ENCODE measurements at places on chromosomes 6 and 20.

DNA sequence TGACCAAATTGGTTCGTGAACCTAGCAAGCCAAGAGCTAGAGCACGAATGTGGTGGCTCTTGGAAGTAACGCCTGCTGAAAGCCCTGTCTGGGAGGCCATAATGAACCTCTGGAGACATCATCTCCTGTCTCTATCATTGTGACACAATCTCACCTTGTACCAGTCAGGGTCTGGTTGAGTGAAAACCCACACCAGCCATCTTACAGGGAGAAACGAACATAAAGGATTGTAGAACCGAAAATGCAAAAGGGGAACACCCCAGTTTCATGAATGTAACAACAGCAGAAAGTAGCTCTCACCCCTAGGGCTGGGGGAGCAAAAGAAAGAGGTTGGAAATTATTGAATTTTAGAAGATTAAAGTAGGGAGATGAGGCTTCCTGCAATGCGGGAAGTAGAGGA lies 50.9 kb upstream of the TAB2 start:
- DNase-seq = no peak

GRCh38 chr6:122153557-122153956 lies 245.9 kb upstream of the HSF2 start:
- peak; percentile 34 for DNase-seq

DNA sequence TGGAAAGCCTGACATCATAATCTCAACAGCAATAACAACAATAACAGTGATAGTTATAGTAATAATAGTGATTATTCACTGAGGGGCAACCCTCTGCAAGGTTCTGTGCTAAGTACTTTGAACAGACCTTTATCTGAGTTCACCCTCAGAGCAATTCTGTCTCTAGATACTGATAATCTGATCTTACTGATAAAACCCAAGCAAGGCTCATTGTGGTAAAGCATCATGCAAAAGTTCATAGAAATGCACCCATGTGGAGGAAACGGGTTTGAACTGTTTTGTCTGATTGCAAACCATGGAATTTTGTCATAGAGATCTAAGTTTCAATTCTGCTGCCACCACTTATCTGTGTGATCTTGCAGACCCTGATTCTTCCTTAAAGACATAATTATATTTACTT lies 1.3 kb upstream of the KIAA0408 start:
- no peak for DNase-seq

DNA sequence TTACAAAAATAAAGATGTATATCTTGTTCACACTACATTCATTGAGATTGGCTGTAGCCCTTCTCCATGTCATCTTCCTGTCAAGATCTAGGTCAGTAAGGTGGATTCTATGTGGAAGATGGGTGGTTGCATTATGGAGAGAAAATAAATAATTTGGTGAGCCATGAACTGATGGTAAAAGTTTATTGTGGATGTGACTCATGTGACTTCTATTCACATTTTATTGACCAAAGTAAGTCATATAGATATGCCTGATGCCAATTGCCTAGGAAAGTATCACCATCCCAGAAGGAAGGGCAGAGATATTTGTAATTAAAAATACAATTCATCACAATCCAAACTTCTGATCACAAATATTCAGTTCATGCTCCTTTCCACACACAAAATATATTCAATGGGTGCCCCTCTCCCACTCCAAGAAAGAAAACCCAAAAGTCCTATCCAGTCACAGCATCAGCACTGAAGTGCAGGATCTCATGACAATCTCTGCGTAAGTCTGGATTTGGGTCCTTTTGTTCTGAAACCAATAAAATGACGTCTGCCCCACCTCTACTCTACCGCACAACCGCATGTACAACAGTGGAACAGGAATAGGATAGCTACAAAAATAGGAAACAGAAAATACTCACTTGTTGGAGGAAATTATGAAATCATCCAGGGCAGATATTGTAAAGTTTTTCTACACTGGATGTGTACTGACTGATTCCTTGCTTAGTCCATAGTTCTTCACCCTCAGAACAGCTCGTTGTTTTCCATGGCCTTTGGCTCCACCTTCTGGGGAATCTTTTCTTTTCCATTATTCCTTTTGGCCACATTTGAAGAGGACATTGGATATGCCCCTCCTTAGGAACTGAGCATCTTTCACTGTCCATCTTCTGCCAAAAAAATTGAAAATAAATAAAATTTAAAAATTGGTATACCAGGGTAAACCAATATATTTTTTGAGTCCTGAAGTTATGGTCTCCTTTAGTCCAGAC lies 16.1 kb upstream of the SLC17A3 start:
- DNase-seq = peak; percentile 73

DNA sequence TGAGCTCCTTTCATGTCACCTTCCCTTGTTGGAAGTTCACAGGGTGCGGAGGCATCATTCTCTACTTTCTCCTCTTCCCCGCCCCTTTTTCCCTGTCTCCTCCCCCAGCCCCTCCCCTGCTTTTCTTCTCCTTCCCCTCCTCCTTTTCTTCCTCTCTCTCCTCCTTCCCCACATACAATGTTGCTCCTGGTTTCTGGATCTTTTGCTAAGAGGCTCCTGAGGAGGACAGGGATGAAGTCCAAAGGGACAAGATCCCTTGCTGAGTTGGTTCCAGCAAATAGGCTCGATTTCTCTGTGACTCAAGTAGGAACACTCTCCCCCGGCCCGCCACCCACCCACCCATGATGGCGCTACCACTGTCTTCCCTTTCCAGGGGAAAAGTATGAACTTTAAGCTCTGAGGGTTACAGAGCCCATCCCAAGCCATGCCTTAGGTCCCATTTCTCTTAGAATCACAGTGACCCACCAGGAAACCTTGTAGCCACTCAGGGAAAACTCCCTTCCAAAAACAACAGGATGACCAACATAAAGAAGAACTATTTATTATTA lies 852 bp upstream of the TFEB start:
- DNase-seq = peak; percentile 54

All from GM23338 (cell line).